Stimulated activated CD8-positive, alpha-beta memory T cell treated with anti-CD3 and anti-CD28 coated beads, Interleukin-12 subunit alpha, Interleukin-12 subunit beta, amount 100 ng/mL, for 4 hours (primary cell): ENCODE measurements at places on chromosomes 12 and 14.
A peak's percentile ranks its signal among the peaks of the same experiment; 100 is the strongest.

GRCh38 chr12:111488271-111488670 lies 82.5 kb downstream of the SH2B3 start:
- no peak for DNase-seq

GRCh38 chr12:56591961-56592360 lies 38.2 kb downstream of the BAZ2A start:
- DNase-seq = no peak

GRCh38 chr12:30692470-30692869 lies 3.2 kb downstream of the IPO8 start:
- DNase-seq = no peak

GRCh38 chr12:23096321-23096720 lies 471.4 kb downstream of the ETNK1 start:
- no peak for DNase-seq

GRCh38 chr12:12999959-13000615 lies at the start of gene HEBP1:
Gene HEBP1 (minus strand): TSS chr12:13000265. CDS start chr12:13000114, 151 bp downstream.
- DNase-seq = peak; percentile 92

DNA sequence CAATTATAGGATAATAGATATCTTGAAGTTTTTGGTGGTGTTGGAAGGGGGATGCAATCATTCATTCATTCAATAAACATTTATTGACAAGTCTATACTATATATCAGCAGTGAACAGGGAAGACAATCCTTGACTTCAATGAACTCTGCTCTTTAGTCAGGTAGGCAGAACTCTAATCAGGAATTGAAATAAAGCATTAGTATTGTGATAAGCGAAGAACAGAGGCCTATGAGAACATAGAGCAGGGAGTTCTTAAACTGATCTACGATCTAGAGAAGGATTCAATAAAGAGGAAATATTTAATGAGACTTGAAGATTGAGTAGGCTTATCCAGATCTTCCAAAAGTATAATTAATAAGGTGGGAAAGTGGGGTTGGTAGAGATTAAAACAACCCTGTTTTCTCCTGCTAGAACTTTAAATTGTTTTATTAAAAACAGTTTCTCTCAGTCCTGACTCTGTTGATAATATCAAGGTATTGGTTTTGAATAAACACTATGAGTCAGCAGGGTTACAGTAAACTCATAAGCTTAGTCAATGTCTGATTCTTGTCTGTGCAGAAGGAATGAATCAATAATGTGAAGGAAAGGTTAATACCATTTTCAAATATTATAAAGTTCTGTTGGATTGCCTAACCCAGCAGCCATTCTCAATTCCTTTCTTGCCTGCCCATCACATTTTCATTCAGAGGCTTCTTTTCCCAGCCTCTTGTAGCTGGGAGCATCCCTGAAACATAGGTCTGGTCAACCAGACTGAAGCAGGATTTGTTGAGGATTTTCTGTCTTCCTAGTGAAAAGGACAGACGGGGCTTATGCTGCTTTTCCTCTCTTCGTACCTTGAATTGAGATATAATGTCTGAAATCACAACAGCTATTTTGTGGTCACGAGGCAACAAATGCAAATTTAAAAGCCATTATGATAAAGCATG lies 38.9 kb upstream of the KTN1 start:
- no peak for DNase-seq

GRCh38 chr12:70260646-70261045 lies 17.4 kb downstream of the CNOT2 start:
- no peak for DNase-seq

DNA sequence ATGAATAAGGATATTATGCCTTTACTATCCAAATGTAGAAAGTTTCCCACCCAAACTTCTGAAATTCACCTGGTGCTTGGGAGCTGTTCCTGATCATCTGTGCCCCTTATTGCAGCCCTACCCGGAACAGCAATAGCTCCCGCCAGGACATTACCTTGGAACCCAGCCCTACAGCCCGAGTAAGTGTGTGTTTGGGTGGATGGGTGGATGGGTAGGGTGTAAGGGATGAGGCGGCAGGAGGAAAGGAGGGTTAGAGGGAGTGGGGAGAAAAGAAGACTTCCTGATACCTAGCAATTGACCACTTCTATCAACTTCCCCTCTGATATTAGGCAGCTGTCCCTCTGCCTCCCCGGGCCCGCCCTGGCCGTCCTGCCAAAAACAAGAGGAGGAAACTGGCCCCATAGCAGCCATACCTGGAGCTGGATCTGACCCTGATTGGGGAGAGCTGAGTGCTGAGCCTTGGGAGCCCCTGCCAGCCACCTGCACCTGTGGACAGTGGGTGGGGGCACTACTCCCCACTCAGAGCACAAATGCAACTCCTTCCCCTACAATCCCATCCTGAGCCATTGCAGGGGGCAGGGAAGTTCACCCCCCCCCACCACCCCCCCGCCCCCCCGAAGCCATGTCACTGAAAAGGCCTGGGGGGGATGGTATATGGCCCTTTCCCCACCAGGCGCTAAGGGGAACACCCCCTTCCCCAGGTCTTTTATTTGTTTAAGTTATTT lies 6.4 kb downstream of the MBD6 start:
- no peak for DNase-seq

- no peak for DNase-seq
Measured at GRCh38 chr14:50717811-50718210, 49.7 kb upstream of the SAV1 start.

GRCh38 chr12:124853781-124854636 lies 9.7 kb downstream of the SCARB1 start:
- no peak for DNase-seq

GRCh38 chr12:121849665-121850064 lies 9.0 kb downstream of the HPD start:
- DNase-seq = no peak

GRCh38 chr12:124227951-124228711 lies 66.8 kb upstream of the RFLNA start:
- no peak for DNase-seq

GRCh38 chr12:58455136-58455535 lies 465.2 kb downstream of the LRIG3 start:
- no peak for DNase-seq

- no peak for DNase-seq
Measured at GRCh38 chr12:75721796-75722195, 210.4 kb upstream of the KRR1 start.

GRCh38 chr12:87828382-87828973 lies 200.7 kb downstream of the C12orf50 start:
- no peak for DNase-seq

- DNase-seq = no peak
Measured at GRCh38 chr12:32155041-32155440, 48.4 kb downstream of the BICD1 start.
